GM04503 (cell line): ENCODE measurements at places on chromosomes 16 and 17.

DNA sequence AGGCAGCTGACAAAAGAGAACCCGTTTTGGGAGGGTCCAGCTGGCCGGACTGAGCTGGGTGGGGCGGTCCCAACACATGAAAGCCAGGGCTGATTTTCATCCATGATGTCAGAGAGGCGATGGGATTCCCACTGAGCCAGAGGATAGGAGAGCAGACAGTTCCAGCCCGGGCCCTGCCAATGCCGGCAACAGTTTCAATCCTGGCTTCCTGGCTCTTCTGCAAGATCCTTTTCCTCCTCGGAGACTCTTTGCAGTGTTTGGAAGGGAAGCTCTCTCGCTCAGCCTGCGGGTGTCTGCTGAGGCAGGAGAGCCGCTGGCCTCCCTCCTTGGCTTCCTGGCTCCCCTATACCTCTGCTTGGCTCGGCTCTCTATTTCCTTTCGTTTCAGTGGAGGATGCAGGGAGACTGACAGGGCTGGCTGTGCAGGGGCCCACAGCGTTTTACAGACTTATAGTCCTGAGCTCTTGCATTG lies 145.5 kb upstream of the SOX9 start:
- DNase-seq, result peak; percentile 13

GRCh38 chr17:74922694-74923537 lies at the start of gene USH1G:
TSS of gene USH1G (minus strand) at chr17:74923255. CDS start at chr17:74923073, 182 bp downstream.
- no peak for DNase-seq

GRCh38 chr16:86575754-86576557 lies 2.4 kb upstream of the FOXL1 start:
- DNase-seq, result peak; percentile 37

GRCh38 chr16:85151079-85151602 lies 38.9 kb upstream of the CIBAR2 start:
- no peak for DNase-seq

GRCh38 chr17:3796110-3796821 lies 4.7 kb downstream of the ITGAE start:
- no peak for DNase-seq

- peak; percentile 44 for DNase-seq
These were observed 253.4 kb downstream of the SNX29 start for GRCh38 chr16:12229759-12230594.

DNA sequence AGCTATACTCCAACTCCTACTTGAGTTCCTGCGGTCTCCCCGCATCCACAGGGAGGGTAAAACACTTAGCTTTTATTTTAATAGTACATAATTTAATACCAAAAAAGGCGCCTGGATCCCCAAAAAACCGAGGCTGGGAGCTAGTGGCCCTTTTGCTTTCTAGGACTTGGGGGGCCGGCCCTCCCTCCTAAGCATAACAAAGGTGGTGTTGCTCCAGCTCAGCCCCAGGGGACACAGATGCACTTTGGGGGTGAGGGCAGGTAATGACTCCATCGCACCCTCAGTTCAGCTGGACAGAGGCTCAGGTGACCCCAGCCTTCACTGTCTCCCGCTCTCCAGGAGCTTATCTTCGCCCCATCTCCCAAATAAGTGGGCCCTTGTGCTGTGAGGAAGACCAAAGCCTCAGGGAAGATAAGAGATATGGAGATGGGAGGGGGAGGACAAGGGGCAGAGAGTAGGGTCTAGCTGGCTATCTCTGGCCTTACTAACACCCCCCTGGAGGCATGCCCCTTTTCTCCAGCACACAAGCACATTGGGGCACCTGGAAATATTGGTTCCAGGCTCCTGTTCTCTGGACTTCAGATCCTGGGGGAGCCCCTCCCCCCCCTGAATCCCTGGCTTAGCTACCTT lies 2.8 kb upstream of the NHERF1 start:
- no peak for DNase-seq

GRCh38 chr16:61182391-61182790 lies 853.8 kb downstream of the CDH8 start:
- no peak for DNase-seq

- DNase-seq, result no peak
These were observed 19.7 kb downstream of the ST6GALNAC2 start for GRCh38 chr17:76565728-76566612.

- no peak for DNase-seq
These were observed 26.8 kb upstream of the PVALEF start for GRCh38 chr17:81138500-81138899.
